ENCODE measurements at places on chromosomes 13 and 19. TPM values are rescaled to one million over a fixed set of nuclear protein-coding genes. Genes with fewer than 3 reads are reported as not detected.

The PSPN gene
- 1.2 TPM for total RNA-seq

The SIRT6 gene
- 34.0 TPM for total RNA-seq

The ADAT3 gene
- total RNA-seq = 8.0 TPM

The PEX11G gene
- total RNA-seq = 1.3 TPM

The ARHGAP45 gene
- 154 TPM for total RNA-seq

The OR7D4 gene
- not detected for total RNA-seq

Data from activated CD8-positive, alpha-beta memory T cell treated with anti-CD3 and anti-CD28 coated beads for 36 hours (primary cell).